ENCODE measurements at places on chromosomes 2 and 18. TPM values are rescaled to one million over a fixed set of nuclear protein-coding genes. Genes with fewer than 3 reads are reported as not detected.

The ACYP2 gene
- total RNA-seq, result 8.0 TPM

The GRHL1 gene
- total RNA-seq, result 0.79 TPM

The SALL3 gene
- total RNA-seq, result not detected

The TLX2 gene
- 0.14 TPM for total RNA-seq

The RNF138 gene
- 16.3 TPM for total RNA-seq

The CMPK2 gene
- 0.67 TPM for total RNA-seq

The GREB1 gene
- total RNA-seq, result 2.8 TPM

The KCNIP3 gene
- 1.0 TPM for total RNA-seq

The ALLC gene
- total RNA-seq, result 0.06 TPM

The SERPINB10 gene
- not detected for total RNA-seq

The PIGN gene
- total RNA-seq, result 10.0 TPM

The INHA gene
- 0.20 TPM for total RNA-seq

The GALNT3 gene
- not detected for total RNA-seq

The FSIP2 gene
- total RNA-seq, result not detected

The KIF5C gene
- 0.41 TPM for total RNA-seq

The SERPINE2 gene
- total RNA-seq, result 214 TPM

The STPG4 gene
- total RNA-seq, result 0.12 TPM

The DES gene
- 0.17 TPM for total RNA-seq

The VIL1 gene
- total RNA-seq, result 0.41 TPM

The RBMS1 gene
- total RNA-seq, result 51.0 TPM

The MTA3 gene
- total RNA-seq, result 29.5 TPM

The ZAP70 gene
- 0.06 TPM for total RNA-seq
